ENCODE measurements at places on chromosomes 3 and 15.

GRCh38 chr3:18830087-18830486, 318.2 kb upstream of the KCNH8 start:
- DNase-seq: no peak

GRCh38 chr15:80977627-80978036, 12.0 kb downstream of the MESD start:
- DNase-seq: no peak

DNA sequence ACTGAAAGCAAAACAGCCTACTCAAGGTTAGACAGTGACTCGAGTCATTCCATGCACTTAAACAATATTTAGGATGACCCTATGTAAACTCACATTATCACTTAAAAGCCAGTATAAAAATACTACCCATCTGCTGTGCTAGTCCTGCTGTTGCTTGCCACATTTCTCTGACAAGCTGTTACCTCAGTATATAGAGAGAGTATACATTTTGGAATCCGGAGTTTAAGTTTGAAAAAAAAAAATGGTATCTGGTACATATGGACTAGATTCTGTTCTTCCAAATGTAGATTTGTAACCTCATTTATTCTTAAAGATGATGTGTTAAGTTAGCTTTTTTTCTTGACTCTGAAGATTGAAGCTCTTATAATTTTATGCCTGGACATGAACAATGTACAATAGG, 503.8 kb upstream of the TPRG1 start:
- DNase-seq: no peak

- no peak for DNase-seq
Observed at GRCh38 chr15:101500865-101501551, 11.5 kb upstream of the PCSK6 start.

DNA sequence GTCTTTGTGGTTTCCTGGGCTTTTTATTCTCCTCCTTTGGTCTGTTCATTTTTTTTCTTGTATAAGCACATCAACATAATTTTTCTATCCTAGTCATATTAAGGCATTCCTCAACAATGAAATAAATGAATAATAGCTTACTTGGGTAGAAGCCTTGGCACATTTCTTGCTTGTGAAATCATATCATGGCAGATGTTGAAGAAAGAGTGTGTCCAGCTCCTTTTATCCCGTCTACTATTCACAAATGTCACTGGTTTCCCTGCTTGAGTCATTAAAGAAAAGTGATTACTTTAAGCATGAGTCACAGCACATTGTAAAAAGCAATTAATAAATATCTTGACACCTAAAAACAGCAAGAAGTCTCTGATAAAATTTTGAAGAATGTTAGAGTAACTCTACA, 42.1 kb downstream of the MINAR1 start:
- DNase-seq: no peak

DNA sequence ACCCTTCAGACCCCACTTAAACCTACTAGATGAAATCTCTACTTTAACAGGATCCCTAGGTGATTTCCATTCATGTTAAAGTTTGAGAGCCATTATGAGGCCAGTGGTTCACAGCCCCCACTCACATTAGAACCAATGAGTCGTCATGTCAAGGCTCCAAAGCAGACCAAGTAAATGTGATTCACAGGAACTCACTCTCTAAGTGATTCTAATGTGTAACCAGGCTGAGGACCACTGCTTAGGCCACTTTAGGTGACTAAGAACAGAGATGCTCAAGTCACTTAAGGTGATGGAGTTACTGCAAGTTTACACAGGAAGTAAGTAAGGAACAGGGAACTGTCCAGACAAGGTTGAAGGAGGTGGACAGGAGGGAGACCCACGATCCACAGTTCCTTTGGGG, 7.7 kb downstream of the GALNT15 start:
- DNase-seq: no peak

- DNase-seq: no peak
Observed at GRCh38 chr3:124513610-124513997, 216.6 kb upstream of the UMPS start.

GRCh38 chr3:98188545-98188944, 22.0 kb downstream of the OR5H15 start:
- no peak for DNase-seq

DNA sequence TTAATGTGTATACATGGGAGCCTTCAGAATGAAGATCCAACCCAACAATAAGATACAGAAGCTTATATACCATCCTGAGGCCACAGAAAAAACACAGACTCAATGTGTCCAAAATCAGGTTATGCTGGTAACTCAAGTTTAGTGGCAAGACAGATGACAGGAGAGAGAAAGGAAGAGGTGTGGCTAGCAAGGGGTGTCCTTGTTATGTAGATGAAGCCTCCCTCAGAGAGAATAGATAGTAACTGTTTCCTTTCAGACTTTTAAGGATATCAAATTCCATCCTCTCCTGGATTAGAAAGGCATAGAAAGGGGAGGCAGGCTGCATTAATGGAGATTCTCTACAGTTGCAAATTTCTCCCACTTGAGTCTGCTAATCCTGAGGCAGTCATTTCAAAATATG, 447.4 kb downstream of the GABRB3 start:
- no peak for DNase-seq

DNA sequence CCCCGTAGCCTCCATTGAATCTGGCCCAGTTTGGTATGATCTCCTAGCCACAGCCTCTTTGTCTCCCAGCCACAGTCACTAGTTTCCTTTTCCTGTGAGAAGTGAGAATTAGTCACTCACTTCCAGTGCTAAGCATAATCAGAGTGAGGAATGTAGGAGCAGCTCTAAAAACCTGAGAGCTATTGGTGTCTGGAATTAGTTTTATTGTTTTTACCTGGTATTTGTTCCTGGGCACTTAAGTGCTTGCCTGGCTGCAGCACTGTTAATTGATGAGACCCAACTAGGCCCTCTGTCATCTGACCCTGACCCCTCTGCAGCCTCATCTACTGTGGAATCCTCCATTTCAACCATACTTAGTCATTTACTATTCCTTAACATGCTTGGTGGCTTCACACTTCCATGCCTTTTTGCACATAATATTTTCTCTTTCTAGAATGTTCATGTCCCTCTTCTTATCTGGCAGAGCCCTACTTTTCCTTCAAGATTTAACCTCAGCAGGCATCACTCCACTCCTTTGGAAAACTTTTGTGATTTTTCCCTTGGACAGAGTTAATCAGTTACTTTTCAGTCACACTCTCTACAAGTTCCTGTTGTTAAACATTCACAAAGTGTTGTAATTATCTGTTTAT, 48.8 kb downstream of the PDE8A start:
- no peak for DNase-seq

DNA sequence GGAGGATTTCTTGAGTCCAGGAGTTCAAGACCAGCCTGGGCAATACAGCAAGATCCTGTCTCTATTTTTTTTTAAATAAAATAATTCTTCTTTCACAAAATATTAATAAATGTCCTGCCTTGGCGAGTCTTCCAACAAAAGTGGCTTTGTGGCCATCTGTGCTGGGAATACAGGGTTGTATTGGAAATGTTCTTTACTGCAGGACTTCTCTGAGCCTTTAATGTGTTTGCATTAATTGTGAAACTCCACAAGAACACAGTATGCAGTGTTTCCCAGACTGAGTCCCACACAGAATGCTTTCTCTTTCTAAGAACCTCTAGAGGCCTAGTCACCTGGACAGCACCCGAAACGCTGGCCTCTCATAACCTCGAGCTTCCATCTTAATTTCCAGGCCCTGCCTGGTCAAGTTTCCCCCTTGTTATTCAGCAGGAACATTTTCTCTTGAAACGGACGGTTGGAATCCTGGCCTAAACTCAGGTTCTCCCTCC, 85.4 kb upstream of the ARRDC4 start:
- DNase-seq: no peak

GRCh38 chr3:192821161-192821560, 93.8 kb upstream of the FGF12 start:
- DNase-seq: no peak

DNA sequence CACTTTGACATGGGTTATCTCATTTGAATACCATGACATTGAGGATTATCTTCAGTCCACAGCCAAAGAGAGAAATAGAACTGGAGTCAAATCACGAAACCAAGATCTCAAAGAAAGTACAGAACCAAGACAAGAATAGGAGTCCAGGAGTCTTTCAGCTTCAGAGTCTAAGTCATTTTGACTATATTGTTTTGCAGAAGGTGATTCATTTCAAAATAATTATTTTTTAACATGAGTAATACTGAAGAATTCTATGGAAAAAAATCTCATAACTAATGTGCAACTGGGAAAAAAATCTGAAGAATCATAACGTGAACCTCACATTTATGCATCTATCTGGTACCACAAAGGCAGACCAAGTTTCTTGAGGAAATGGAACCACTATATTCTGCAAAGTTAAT, 60.3 kb downstream of the UBE3A start:
- no peak for DNase-seq

DNA sequence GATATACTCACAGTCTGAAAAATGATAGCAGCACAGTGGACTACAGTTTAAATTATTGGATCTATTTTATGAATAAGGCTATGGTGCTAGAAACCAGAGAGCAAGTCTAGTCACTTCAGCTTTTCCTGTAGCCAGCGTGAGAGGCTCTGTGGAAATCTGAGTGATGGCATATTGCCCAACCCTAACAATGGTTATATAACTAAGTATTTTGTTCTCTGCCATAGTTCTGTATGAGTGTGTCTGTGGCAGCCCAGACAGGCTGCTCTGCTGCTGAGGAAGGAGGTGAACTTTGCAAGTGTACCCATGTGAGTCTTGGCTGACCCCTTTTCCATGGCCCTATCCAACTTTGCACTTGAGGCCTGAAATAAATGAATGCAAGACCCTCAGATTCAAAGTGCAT, 105.7 kb downstream of the LRTM1 start:
- no peak for DNase-seq

Data from stimulated activated CD8-positive, alpha-beta memory T cell treated with anti-CD3 and anti-CD28 coated beads, Interleukin-4, amount 100 ng/mL, for 1 hour (primary cell).